ENCODE measurements at places on chromosomes 7 and 10.
A peak's percentile ranks its signal among the peaks of the same experiment; 100 is the strongest.

DNA sequence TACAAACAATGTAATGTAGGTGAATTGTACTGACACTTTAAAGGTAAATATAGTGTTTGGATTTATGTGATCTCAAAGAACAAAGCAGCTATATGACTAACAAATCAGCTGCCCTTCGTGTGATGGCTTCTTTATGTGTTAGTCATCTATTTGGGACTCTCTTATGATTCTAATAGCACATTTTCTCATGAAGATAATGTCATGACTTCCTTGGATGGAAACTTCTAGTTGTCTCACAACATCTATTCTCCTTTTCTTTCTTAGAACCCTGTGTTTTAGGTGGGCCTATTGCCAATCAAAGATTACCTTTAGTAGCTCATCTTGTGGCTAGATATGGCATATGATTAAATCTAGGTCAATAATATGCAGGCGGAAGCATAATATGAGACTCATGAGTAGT is 45.0 kb downstream of the TMEM106B start:
- peaks cover 10% of the 10 kb centered on the region for H3K4me1 ChIP-seq
- H3K27ac ChIP-seq, result no peak overlapping the region
- H3K27me3 ChIP-seq, result no peaks in the 10 kb centered on the region
- no peak for DNase-seq

- H3K27ac ChIP-seq, result no peak overlapping the region
- H3K36me3 ChIP-seq, result no peaks in the 10 kb centered on the region
- H3K4me3 ChIP-seq, result no peak overlapping the region
- no peaks in the 10 kb centered on the region for H3K4me1 ChIP-seq
- DNase-seq, result no peak
These were observed 29.5 kb upstream of the PRKCQ start for GRCh38 chr10:6609625-6610024.

GRCh38 chr7:81956520-81956919 is 186.7 kb upstream of the HGF start:
- H3K27ac ChIP-seq, result no peak overlapping the region
- H3K4me3 ChIP-seq, result no peak overlapping the region
- no peaks in the 10 kb centered on the region for H3K4me1 ChIP-seq
- DNase-seq, result peak; percentile 30

DNA sequence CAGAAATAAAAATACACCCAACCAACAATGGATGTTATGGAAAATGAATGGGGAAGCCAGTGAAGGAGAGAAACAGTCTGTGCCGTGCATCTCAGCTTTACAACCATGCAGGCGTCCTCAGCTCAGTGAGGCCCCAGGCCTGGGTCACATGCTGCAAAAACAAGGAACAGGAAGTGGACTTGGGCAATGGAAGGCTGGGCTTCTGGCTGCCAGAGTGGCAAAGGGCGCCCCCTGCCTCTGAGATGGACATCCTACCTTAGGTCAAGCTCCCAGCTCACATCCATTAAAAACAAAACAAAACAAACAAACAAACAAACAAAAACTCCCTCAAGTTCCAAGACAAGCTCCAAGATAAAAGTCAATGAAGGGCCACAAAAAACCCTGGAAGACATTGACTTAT is 54.7 kb upstream of the AFAP1L2 start:
- no peak overlapping the region for H3K27ac ChIP-seq
- H3K36me3 ChIP-seq, result no peaks in the 10 kb centered on the region
- no peaks in the 10 kb centered on the region for H3K4me1 ChIP-seq
- H3K4me3 ChIP-seq, result no peak overlapping the region

DNA sequence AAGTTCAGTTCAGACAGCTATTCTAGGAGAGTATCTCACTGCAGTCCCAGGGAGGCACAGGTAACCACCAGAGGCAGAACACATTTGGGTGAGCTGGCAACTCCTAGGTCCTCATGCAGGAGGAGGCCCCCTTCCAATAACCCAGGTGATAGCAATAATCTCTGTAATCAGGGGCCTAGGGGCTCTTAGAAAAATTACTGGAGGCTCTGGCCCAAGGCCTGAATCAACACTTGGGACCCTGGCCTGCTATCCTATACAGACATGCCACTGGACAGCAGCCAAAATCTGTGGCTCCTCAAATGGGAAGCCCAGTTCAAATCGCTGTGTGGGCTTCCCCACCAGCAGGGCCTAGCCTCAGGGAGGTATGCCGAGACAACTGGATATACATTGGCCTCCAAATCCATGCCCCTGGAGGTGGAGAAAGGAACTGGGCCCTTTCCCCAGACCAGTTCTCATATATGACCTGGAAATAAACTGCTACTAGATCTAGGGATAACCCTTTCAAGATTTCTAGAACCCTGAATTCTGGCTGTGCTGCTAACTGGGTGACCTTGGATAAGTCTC is 1.6 kb downstream of the AVPI1 start:
- no peaks in the 10 kb centered on the region for H3K36me3 ChIP-seq
- DNase-seq, result no peak
- H3K27ac ChIP-seq, result no peak overlapping the region

DNA sequence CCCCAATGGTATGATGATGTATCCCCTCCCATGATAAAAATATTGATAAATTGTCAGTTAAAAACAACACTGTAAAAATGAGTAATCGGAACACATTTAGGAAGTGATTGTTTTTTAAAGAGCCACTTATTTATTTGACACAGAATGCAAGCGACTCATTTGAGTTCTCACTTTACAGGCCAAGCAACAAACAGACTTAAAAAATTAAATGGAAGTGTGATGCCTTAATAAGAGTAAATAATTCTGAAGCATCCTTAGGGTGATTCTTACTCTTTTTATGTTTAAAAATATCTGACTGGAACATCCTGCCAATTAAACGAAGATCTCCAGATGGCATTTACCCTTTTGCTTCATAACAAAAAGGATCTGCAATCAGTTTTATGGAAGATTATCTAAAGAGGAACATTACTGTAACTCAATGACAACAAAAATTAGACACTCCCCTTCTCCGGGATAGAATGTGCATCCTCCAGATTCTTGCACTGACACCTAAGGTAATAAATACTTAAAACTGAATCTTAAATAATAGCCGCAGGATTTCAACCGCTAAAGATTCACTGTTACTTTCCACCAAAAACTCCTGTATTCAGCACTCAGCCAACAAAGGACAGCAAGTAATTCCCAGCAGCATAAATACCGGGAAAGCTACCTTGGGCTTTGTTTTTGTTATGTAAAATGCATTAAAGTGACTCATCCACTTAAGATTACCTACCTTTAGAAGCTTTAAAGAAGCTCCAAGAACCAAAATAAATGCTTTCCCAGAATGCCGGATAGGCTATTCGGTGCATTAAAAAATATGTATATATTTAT is 1.7 kb downstream of the CACNA2D1 start:
- peaks cover 5% of the 10 kb centered on the region for H3K27me3 ChIP-seq
- DNase-seq, result no peak
- H3K36me3 ChIP-seq, result no peaks in the 10 kb centered on the region

DNA sequence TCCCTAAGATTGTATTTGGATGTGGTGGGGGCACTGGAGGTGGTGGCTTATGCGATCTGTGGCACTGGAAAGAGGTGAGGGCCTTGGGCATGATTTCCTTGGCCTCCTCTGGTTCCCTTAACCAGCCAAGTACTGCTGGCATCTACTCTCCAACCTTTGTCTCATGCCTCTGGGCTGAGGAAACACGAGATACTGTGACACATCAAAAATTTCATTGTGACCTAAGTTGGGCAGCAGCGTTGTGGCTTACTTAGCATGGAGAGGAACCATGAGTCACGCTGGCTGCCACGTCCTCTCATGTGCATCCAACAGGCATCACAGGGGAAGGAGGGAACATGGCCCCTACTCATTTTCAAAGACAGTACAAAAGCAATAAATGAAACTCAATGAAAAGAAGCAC is 29.7 kb upstream of the GSDME start:
- H3K27me3 ChIP-seq, result no peaks in the 10 kb centered on the region
- no peaks in the 10 kb centered on the region for H3K4me1 ChIP-seq
- H3K4me3 ChIP-seq, result no peak overlapping the region
- no peak overlapping the region for H3K27ac ChIP-seq
- H3K36me3 ChIP-seq, result no peaks in the 10 kb centered on the region

- DNase-seq, result no peak
- no peak overlapping the region for H3K4me3 ChIP-seq
- no peaks in the 10 kb centered on the region for H3K27me3 ChIP-seq
- H3K27ac ChIP-seq, result no peak overlapping the region
These were observed 185.5 kb downstream of the CAMK1D start for GRCh38 chr10:12534824-12535223.

DNA sequence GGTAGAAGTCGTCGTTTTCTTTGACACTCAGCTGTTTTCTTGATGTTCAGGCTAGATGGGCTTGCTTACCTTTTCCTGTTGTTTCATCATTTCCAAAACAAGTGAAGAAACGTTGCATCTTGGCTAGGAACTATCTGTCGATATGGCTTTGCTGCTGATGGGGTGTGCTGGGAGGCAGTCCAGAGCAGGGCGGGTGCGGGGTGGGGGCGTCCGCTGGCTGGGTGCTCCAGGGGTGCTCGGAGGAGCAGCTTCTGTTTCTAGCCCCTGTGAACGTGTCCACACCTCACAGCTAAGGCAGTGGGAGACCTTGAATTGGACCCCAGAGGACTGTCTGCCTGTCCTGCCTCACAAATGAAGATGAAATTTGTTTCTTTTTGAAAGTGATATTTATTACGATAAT is 7.6 kb upstream of the SUN1 start:
- no peaks in the 10 kb centered on the region for H3K27me3 ChIP-seq
- no peak overlapping the region for H3K27ac ChIP-seq
- H3K36me3 ChIP-seq, result peaks cover 3% of the 10 kb centered on the region
- H3K4me1 ChIP-seq, result peaks cover 8% of the 10 kb centered on the region
- DNase-seq, result no peak
- no peak overlapping the region for H3K4me3 ChIP-seq

GRCh38 chr10:14598809-14599764 is 175.6 kb downstream of the FAM107B start:
- no peak overlapping the region for H3K4me3 ChIP-seq
- H3K36me3 ChIP-seq, result peaks cover 15% of the 10 kb centered on the region
- no peak for DNase-seq
- H3K27ac ChIP-seq, result no peak overlapping the region

DNA sequence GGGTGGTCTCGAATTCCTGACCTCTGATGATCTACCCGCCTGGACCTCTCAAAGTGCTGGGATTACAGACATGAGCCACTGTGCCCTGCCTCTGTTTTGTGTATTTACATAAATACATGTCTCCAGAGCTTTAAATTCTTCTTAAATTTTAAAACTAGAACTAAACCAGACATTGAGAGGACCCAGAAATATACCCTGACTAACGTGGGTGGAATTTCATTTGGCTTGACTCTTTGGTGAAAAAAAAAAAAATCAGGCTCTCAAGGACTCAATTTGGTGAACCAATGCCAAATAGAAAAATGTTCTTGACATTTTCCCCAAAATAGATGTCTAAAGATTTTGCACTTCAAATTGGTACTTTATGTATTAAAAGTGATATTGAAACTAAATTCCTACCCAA is 16.6 kb upstream of the FAS start:
- no peaks in the 10 kb centered on the region for H3K27me3 ChIP-seq
- no peaks in the 10 kb centered on the region for H3K4me1 ChIP-seq
- H3K27ac ChIP-seq, result no peak overlapping the region
- no peak overlapping the region for H3K4me3 ChIP-seq
- H3K36me3 ChIP-seq, result no peaks in the 10 kb centered on the region

- no peaks in the 10 kb centered on the region for H3K36me3 ChIP-seq
- H3K27ac ChIP-seq, result no peak overlapping the region
- no peak for DNase-seq
- no peak overlapping the region for H3K4me3 ChIP-seq
- no peaks in the 10 kb centered on the region for H3K4me1 ChIP-seq
- H3K27me3 ChIP-seq, result no peaks in the 10 kb centered on the region
These were observed 821.2 kb downstream of the CNTNAP2 start for GRCh38 chr7:146937836-146938235.
